ENCODE measurements at places on chromosomes 7 and 10.

DNA sequence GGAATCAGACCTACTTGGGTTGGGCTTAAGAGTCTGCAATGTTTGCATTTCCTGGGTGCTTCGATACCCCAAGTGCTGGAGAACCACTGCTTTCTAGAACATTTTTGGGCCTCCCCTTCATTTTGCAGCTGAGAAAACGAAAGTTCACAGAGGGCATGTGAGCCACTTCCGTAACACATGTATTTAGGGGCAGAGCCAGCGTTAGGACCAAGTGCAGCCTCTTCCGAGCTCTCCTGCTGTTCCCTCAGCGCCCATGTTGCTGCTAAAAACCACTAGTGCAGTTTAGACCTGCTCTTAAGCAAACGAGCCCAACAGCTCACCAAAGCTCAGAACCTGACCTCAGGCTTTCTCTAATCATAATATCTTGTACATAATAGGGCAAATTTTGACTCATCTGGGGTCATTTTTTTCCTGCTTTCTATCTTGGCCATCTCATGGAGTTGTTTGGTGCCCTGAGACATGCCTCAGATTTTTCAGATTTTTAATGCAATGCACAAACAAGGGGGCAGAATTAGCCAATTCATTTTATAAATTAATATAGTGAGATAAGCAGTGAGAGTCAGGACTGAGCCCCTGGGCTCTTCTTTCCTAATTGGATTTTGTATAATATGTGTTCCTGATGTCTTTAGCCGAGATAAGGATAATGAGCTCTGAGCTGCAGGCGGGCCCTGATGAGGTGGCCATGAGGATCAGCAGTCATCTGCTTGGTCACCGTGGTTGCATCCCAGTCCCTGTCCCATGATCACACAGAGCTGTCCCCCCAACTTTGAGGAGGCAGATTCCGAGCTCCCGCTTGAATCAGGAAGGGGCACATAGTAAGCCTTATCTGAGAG is 12.9 kb downstream of the BAG3 start:
- DNase-seq = no peak

GRCh38 chr10:119268871-119269506 is 61.6 kb downstream of the GRK5 start:
- DNase-seq = no peak

DNA sequence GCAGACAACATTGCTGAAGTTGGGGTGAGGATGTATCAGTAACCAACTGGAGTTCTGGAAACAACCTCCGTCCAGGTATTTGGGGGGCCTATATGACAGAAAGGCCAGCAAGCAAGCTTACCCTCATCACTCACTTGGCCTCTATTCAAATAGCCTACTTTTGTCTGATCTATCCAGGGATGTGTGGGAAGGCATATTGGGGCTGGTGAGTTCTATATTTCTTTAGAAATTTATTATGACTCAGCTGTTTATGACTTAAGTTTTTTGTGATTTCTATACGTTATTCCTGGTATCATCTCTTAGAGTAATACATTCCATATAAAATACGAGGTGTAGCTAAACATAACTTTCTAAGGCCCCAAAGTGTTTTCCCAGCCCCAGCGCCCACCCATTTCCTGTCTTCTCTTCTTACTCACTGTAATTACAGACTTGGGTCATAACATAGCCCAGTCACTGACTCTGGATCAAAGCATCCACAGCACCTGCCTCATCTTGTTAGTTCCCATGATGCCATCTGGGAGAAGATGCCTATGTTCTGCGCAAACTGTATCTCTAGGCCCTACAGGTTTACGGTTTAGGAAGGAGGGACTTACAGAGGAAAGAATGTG is 18.1 kb downstream of the GARS1 start:
- DNase-seq = no peak

GRCh38 chr7:45969940-45970339 is 48.9 kb upstream of the IGFBP3 start:
- DNase-seq = no peak

DNA sequence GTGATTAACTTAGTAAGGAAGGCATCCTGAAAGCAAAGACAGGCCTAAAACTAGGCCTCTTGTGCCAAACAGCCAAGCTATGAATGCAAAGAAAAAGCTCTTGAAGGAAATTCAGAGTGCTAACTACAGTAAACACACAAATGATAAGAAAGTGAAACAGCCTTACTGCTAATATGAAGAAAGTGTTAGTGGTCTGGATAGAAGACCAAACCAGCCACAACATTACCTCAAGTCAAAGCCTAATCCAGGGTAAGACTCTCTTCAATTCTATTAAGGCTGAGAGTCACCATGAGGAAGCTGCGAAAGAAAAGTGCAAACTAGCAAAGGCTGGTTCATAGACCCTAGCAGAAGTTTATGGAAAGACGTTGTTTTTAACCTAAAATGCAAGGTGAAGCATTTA is 66.0 kb downstream of the IPMK start:
- no peak for DNase-seq

- DNase-seq = no peak
These were observed 55.4 kb downstream of the EEPD1 start for GRCh38 chr7:36208426-36208825.

DNA sequence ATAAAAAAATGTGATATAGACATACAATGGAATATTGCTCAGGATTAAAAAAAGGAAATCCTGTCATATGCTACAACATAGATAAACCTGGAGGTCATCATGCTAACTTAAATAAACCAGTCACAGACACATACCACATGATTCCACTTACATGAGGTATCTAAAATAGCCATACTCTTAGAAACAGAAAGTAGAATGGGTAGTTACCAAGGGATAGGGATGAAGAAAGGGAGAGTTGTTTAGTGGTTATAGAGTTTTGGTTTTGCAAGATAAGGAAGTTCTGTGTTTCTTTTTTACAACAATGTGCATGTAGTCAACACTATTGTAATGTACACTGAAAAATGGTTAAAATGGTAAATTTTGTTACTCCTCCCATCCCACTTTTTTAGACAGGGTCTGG is 30.5 kb downstream of the BICC1 start:
- DNase-seq = no peak
